ENCODE measurements at places on chromosomes 4 and X. TPM values are rescaled to one million over a fixed set of nuclear protein-coding genes. Genes with fewer than 3 reads are reported as not detected.

The CLDN24 gene
- not detected for total RNA-seq

The MAGEC2 gene
- not detected for total RNA-seq

The ZNF81 gene
- 5.8 TPM for total RNA-seq

The HOPX gene
- total RNA-seq, result 0.29 TPM

All from osteoblast (primary cell).